ENCODE measurements at places on chromosomes 7 and 10.
A peak's percentile ranks its signal among the peaks of the same experiment; 100 is the strongest.

GRCh38 chr10:4111643-4112042 is 326.6 kb upstream of the KLF6 start:
- no peaks in the 10 kb centered on the region for H3K36me3 ChIP-seq
- H3K4me3 ChIP-seq = no peak overlapping the region
- H3K4me1 ChIP-seq = no peaks in the 10 kb centered on the region
- no peak for DNase-seq

GRCh38 chr10:4767033-4767814 is 58.8 kb upstream of the AKR1E2 start:
- H3K4me1 ChIP-seq = no peaks in the 10 kb centered on the region
- DNase-seq = no peak
- H3K27me3 ChIP-seq = no peaks in the 10 kb centered on the region
- no peak overlapping the region for H3K27ac ChIP-seq
- no peak overlapping the region for H3K4me3 ChIP-seq

GRCh38 chr7:146670532-146670931 is 553.9 kb downstream of the CNTNAP2 start:
- no peaks in the 10 kb centered on the region for H3K27me3 ChIP-seq
- no peak overlapping the region for H3K4me3 ChIP-seq
- no peak for DNase-seq
- no peak overlapping the region for H3K27ac ChIP-seq
- H3K4me1 ChIP-seq = no peaks in the 10 kb centered on the region

- peaks cover 11% of the 10 kb centered on the region for H3K4me1 ChIP-seq
- no peaks in the 10 kb centered on the region for H3K27me3 ChIP-seq
- no peaks in the 10 kb centered on the region for H3K36me3 ChIP-seq
- peak within 1 kb of the TSS; percentile 99 for H3K4me3 ChIP-seq
Measured at GRCh38 chr7:112789817-112790585, at the start of gene TMEM168. Gene TMEM168 (minus strand): TSS chr7:112790393. CDS start chr7:112784825, 5,568 bp downstream.

DNA sequence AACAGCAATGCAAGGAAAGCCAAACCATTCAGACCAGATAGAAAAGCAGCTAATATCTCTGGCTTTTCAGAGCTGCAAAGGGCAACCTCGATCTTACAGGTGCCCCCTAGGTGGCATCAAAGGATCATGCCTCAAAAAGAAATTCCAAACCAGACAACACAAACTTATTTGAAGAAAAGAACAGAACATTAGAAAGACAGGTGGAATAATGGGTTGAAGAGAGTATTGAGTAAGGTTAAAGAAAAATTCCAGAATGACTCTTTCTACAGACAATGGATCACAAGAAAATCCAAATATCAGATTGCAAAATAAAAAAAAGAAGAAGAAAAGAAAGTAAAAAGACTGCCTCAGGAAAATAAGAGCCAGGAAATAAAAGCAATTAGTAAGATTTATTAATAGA is 213.7 kb downstream of the ELMO1 start:
- no peaks in the 10 kb centered on the region for H3K4me1 ChIP-seq
- peak; percentile 4 for DNase-seq
- H3K27me3 ChIP-seq = no peaks in the 10 kb centered on the region
- no peak overlapping the region for H3K4me3 ChIP-seq
- H3K27ac ChIP-seq = no peak overlapping the region

DNA sequence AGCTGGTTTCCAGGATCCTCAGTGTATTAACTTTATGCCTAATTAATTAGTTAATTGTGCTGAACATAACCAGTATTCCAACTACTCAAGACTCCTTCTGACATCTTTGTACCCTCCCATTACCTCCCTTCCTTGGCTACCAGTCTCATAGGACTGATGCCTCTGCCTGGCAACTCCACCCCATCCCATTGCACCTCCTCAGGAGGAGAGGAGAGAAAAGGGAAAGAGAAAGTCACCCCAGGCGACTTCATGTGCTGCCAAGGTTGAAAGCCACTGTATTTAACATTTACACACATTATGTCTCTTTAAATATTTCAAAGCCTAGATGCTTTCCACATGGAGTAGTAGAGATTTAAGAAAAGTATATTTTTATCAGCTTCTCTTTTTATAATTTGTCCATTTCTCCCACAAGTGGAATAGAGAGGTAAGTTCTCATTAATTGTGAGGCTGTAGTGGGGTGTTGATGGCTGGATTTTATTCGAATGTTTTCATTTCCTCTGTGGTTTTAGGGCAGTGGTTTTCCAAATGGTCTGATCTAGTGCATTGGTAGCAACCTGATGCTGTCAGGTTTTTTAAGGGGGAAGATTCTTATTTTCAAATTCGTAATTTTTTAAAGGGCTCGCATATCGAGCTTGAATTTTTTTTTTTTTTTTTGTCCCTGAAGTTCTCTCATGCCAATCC is 148.0 kb downstream of the BICC1 start:
- no peaks in the 10 kb centered on the region for H3K36me3 ChIP-seq
- no peak overlapping the region for H3K4me3 ChIP-seq
- DNase-seq = no peak
- H3K4me1 ChIP-seq = no peaks in the 10 kb centered on the region
- no peak overlapping the region for H3K27ac ChIP-seq
- H3K27me3 ChIP-seq = no peaks in the 10 kb centered on the region

DNA sequence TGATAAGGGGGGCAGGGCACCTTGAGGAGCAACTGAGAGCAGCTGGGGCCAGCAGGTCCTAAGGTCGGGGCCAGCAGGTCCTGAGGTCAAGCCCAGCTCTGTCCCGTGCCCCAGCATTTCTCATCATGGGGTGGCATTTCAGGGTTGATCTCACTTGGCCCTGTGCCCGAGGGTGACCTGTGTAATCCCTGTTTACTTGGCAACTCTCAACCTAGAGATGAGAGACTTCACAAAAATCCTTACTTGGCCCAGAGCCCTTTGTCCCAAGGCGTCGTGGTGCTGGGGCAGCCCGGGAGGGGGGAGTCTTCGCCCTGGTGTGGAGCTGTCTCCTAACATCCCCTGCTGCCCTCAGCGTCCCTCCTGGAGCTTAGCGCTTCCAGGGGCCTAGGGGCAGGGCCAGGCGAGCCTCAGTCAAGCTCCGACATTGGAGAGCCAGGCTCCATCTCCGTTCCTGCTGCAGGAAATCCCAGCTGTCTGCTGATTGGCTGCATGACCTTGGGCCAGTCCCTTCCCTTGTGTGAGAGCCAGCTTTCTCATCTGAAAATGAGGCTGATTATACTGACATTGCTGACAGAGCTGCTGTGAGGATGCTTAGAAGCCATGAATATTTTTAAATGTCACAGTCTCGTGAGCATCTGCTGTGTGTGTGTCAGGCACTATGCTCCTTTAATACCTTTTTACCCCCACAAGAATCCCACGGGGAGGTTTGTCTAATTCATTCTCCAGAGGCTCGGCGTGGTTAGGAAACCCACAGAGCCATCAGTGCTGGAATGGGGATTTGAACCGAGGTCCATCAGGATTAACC is 94.3 kb downstream of the ZMIZ1 start:
- no peak overlapping the region for H3K4me3 ChIP-seq
- H3K4me1 ChIP-seq = no peaks in the 10 kb centered on the region
- no peaks in the 10 kb centered on the region for H3K27me3 ChIP-seq
- no peak for DNase-seq
- no peak overlapping the region for H3K27ac ChIP-seq
- peaks cover 16% of the 10 kb centered on the region for H3K36me3 ChIP-seq

GRCh38 chr10:12547301-12547771 is 198.0 kb downstream of the CAMK1D start:
- peaks cover 11% of the 10 kb centered on the region for H3K4me1 ChIP-seq
- DNase-seq = no peak
- peak overlapping the region; percentile 50 for H3K27ac ChIP-seq
- H3K36me3 ChIP-seq = no peaks in the 10 kb centered on the region

GRCh38 chr10:93337309-93337721 is 144.8 kb downstream of the MYOF start:
- DNase-seq = no peak
- H3K36me3 ChIP-seq = no peaks in the 10 kb centered on the region
- H3K27me3 ChIP-seq = peaks cover 2% of the 10 kb centered on the region
- no peaks in the 10 kb centered on the region for H3K4me1 ChIP-seq
- H3K4me3 ChIP-seq = no peak overlapping the region
- H3K27ac ChIP-seq = no peak overlapping the region

DNA sequence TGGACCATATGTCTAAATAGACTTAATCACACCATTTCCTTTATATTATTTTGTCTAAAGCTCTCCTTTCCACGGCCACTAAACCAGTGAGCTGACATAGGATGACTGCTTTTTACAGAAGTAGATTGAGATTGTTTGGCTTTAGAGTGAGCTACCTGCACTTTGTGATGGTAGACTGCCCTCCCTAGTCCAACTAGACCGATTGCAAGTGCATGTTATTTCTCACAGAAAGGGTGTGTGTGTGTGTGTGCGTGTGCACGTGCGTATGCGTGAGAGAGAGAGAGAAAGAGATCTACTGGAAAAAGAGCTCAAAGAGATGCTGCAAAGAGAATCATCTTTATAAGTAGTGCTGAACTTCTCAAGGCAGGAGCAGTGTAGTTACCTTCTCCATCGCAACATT is 60.7 kb downstream of the VCL start:
- H3K36me3 ChIP-seq = no peaks in the 10 kb centered on the region
- no peaks in the 10 kb centered on the region for H3K27me3 ChIP-seq
- peaks cover 12% of the 10 kb centered on the region for H3K4me1 ChIP-seq
- H3K4me3 ChIP-seq = no peak overlapping the region
